Mesenteric fat pad (tissue), 1 donor: ENCODE measurements at places on chromosomes 4 and X. TPM values are rescaled to one million over a fixed set of nuclear protein-coding genes. Genes with fewer than 3 reads are reported as not detected.

The FHDC1 gene
- total RNA-seq = 1.2 TPM

The TRIM75 gene
- not detected for total RNA-seq

The SYTL5 gene
- 0.06 TPM for total RNA-seq

The NPY1R gene
- total RNA-seq = 17.2 TPM

The RAB33A gene
- total RNA-seq = 3.4 TPM

The GUCY1A1 gene
- 12.7 TPM for total RNA-seq

The C4orf50 gene
- total RNA-seq = not detected

The ARHGEF9 gene
- total RNA-seq = 14.8 TPM

The AIFM1 gene
- total RNA-seq = 35.4 TPM

The MTCP1 gene
- total RNA-seq = 26.3 TPM

The TLR3 gene
- total RNA-seq = 10.9 TPM

The PCDH19 gene
- total RNA-seq = 5.2 TPM

The GYPE gene
- 1.7 TPM for total RNA-seq

The RASSF6 gene
- total RNA-seq = not detected

The RPA4 gene
- 1.3 TPM for total RNA-seq

The AREG gene
- total RNA-seq = 41.0 TPM

The TCEAL6 gene
- total RNA-seq = not detected

The CSN1S1 gene
- total RNA-seq = 32.3 TPM

The RAB39B gene
- 0.13 TPM for total RNA-seq

The LAS1L gene
- total RNA-seq = 23.2 TPM

The NLGN4X gene
- 8.4 TPM for total RNA-seq

The PNMA6A gene
- total RNA-seq = 2.5 TPM

The ARFIP1 gene
- 30.1 TPM for total RNA-seq

The TNIP3 gene
- 0.16 TPM for total RNA-seq

The MRFAP1L1 gene
- 34.5 TPM for total RNA-seq

The BCAP31 gene
- total RNA-seq = 513 TPM

The CT45A3 gene
- total RNA-seq = not detected

The DUX4 gene
- total RNA-seq = not detected

The MAOB gene
- 113 TPM for total RNA-seq

The STK26 gene
- 2.1 TPM for total RNA-seq

The RGN gene
- 4.6 TPM for total RNA-seq

The PDZD4 gene
- total RNA-seq = 2.5 TPM

The PPBP gene
- total RNA-seq = 1.3 TPM

The POF1B gene
- 0.32 TPM for total RNA-seq

The ITM2A gene
- 46.2 TPM for total RNA-seq

The NMU gene
- not detected for total RNA-seq

The IBSP gene
- not detected for total RNA-seq

The GPR143 gene
- not detected for total RNA-seq

The ESX1 gene
- total RNA-seq = not detected

The FDCSP gene
- total RNA-seq = not detected

The HPRT1 gene
- 18.1 TPM for total RNA-seq

The VCX3B gene
- not detected for total RNA-seq

The SOD3 gene
- 128 TPM for total RNA-seq

The DOK7 gene
- not detected for total RNA-seq

The SLC9A7 gene
- 1.3 TPM for total RNA-seq

The CSAG1 gene
- not detected for total RNA-seq

The FUNDC1 gene
- total RNA-seq = 6.7 TPM

The NAT8L gene
- total RNA-seq = 67.3 TPM

The KCND1 gene
- 1.3 TPM for total RNA-seq

The CC2D2A gene
- total RNA-seq = 14.3 TPM

The TBC1D9 gene
- 55.5 TPM for total RNA-seq

The SULT1E1 gene
- total RNA-seq = not detected

The JCHAIN gene
- total RNA-seq = 9.4 TPM
